ENCODE measurements at places on chromosomes 1 and 21. TPM values are rescaled to one million over a fixed set of nuclear protein-coding genes. Genes with fewer than 3 reads are reported as not detected.

- DNase-seq: no peak
- no peaks in the 10 kb centered on the region for H3K36me3 ChIP-seq
- H3K4me3 ChIP-seq: no peak overlapping the region
- no peak overlapping the region for H3K27ac ChIP-seq
- no peaks in the 10 kb centered on the region for H3K4me1 ChIP-seq
Measured at GRCh38 chr21:35663856-35664606, 396.3 kb downstream of the SETD4 start.

Gene ITSN1
- total RNA-seq: 113 TPM

DNA sequence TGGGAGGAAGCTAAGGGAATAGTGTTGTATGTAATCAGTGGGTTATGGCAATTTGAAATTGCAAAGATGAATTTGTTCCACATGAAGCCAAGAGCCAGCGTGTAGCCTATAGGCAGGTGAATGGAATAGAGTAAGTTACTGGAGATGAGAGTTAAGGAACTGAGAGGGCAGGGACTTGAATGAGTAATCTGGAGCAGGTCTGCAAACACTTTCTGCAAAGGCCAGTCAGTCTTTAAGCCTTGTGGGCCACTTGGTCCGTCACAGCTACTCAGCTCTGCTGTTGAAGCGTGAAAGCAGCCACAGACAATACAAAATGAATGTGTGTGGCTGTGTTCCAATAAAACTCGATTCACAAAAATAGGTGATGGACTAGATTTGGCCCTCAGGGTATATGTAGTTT, 29.2 kb downstream of the SZT2 start:
- H3K27ac ChIP-seq: no peak overlapping the region
- H3K4me1 ChIP-seq: no peaks in the 10 kb centered on the region
- peaks cover 29% of the 10 kb centered on the region for H3K36me3 ChIP-seq
- no peaks in the 10 kb centered on the region for H3K27me3 ChIP-seq
- no peak for DNase-seq
- no peak overlapping the region for H3K4me3 ChIP-seq

DNA sequence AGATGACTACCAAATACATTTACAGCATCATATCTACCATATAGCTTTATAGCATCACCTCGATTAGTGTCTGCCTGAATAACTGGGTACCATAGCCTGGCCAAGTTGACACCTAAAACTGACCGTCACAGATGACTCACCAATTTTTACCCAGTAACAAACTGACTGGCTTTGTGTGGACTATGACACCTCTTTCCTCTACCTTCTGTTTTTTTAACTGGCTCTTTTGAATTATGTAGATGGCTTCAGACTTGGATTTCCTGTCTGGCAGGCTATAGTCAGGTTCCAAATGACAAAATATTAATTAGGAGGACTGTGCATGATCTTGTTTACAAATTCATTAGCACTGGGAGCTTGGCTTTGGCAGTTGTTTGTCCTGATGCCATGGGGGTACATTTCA, 360.3 kb downstream of the TGFB2 start:
- H3K27me3 ChIP-seq: no peaks in the 10 kb centered on the region
- no peaks in the 10 kb centered on the region for H3K36me3 ChIP-seq
- H3K4me1 ChIP-seq: no peaks in the 10 kb centered on the region

Gene SLC44A3
- 2.1 TPM for total RNA-seq

GRCh38 chr1:173454966-173455524, 22.1 kb upstream of the PRDX6 start:
- no peaks in the 10 kb centered on the region for H3K36me3 ChIP-seq
- no peak overlapping the region for H3K27ac ChIP-seq
- no peak overlapping the region for H3K4me3 ChIP-seq

- DNase-seq: no peak
- H3K4me3 ChIP-seq: no peak overlapping the region
- peaks cover 42% of the 10 kb centered on the region for H3K27me3 ChIP-seq
- H3K27ac ChIP-seq: no peak overlapping the region
- H3K4me1 ChIP-seq: no peaks in the 10 kb centered on the region
Measured at GRCh38 chr1:5688081-5689077, 303.8 kb downstream of the NPHP4 start.

GRCh38 chr21:41545500-41546359, 37.8 kb upstream of the TMPRSS2 start:
- no peaks in the 10 kb centered on the region for H3K4me1 ChIP-seq
- no peak overlapping the region for H3K27ac ChIP-seq
- no peak for DNase-seq
- no peak overlapping the region for H3K4me3 ChIP-seq
- H3K36me3 ChIP-seq: no peaks in the 10 kb centered on the region

Gene SMCP
- total RNA-seq: not detected

GRCh38 chr1:20696397-20697333, 21.1 kb downstream of the KIF17 start:
- H3K27me3 ChIP-seq: no peaks in the 10 kb centered on the region
- no peaks in the 10 kb centered on the region for H3K36me3 ChIP-seq
- peak overlapping the region; percentile 58 for H3K4me3 ChIP-seq

Gene CNR2
- not detected for total RNA-seq

Gene PRKCZ
- total RNA-seq: 12.5 TPM

DNA sequence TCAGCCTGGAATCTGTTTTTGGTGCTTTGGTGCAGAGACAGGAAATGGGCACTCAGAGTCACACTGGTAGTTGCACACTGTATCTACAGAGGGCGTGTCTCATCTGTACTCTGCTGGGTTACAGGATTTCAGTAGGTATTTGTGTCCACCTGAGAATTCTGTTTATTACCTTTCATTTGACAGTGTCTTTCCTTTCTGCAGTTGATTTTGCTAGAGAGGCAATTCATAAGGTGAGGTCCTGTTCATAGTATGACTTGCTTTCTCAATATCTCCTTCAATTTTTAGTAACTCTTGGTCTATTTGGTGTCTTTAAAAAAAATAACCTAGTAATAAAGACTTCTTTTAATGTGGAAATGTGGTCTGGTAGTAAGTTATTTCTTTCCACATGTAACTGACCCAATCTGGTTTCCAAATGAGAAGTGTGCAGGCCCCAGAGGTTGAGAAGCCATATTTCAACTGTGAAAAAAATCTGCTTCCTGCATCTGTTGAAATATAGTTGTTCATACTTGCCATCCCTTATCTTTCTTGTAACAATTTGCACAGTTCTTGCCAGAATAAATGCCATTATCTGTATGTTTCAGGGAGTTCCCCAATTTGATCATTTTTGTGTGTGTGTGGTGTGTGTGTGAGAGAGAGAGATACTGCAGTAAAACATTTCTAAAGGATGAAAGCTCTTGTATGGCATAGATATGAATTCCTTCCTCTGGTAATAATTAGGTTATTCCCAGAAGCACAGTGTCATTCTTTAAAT, 78.4 kb upstream of the DNAJC6 start:
- no peaks in the 10 kb centered on the region for H3K4me1 ChIP-seq
- no peak overlapping the region for H3K27ac ChIP-seq
- no peaks in the 10 kb centered on the region for H3K27me3 ChIP-seq

Gene RGS1
- total RNA-seq: 189 TPM

GRCh38 chr1:194658090-194658439, 1471.7 kb upstream of the B3GALT2 start:
- H3K4me3 ChIP-seq: no peak overlapping the region
- H3K4me1 ChIP-seq: no peaks in the 10 kb centered on the region
- no peak overlapping the region for H3K27ac ChIP-seq
- no peak for DNase-seq
- H3K27me3 ChIP-seq: no peaks in the 10 kb centered on the region

GRCh38 chr1:88998716-88999115, 6.3 kb upstream of the KYAT3 start:
- no peaks in the 10 kb centered on the region for H3K36me3 ChIP-seq
- no peak overlapping the region for H3K4me3 ChIP-seq
- H3K27ac ChIP-seq: no peak overlapping the region
- no peaks in the 10 kb centered on the region for H3K27me3 ChIP-seq
- DNase-seq: no peak

DNA sequence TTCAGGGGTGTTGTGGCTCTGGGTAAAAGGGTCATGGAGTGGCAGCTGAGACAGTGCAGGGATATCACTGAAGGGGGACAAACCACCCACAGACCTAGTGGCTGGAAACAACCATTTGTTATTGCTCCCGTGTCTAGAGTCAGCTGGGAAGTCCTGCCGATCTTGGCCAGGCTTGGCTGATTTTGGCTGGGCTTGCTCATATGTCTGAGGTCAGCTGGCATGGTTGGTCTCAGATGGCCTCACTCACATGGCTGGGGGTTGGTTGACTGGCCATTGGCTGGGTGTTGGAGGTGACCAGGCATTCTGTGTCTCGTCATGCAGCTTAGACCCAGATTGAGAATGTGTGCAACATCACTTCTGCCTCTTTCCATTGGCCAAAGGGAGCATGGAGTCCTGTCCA, 203.8 kb upstream of the POU3F1 start:
- DNase-seq: no peak
- H3K4me1 ChIP-seq: no peaks in the 10 kb centered on the region
- no peak overlapping the region for H3K27ac ChIP-seq

DNA sequence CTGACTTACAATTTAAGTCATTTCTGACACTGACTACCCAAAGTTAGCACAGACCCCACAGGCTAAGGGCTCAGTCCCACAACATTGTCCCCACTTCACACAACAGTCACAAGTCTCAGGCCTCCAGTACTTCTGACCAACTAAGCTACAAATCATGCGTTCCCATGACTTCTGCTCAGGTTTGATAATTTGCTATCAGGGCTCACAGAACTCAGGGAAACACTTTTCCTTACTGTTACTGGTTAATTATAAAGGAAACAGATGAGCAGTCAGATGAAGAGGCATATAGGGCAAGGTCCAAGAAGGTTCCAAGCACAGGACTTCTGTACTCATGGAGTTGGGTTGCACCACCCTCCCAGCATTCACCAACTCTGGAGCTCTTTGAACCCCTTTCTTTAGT, 151.2 kb upstream of the TNR start:
- no peaks in the 10 kb centered on the region for H3K36me3 ChIP-seq
- no peak for DNase-seq
- H3K4me1 ChIP-seq: no peaks in the 10 kb centered on the region

Gene AADACL4
- not detected for total RNA-seq

DNA sequence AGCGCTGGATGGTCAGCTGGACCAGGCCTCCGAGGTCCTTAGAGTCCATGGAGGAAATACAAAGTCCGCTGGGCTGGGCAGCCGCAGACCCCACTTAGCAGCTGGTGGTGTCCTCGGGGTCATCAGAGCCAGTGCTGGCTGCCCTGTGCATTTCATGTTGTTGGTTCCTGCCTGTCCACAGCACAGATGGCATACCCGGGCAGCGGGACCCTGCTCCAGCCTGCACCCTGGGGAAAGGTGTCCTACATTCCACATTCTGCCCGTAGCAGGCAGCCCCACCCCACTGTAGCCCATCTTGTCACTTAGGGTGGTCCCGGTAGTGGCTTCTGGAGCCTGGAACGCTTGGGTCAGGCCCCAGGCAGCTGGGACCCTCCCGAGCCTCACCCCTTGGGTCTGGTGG, 19.8 kb downstream of the PRKCZ start:
- no peak overlapping the region for H3K4me3 ChIP-seq
- no peaks in the 10 kb centered on the region for H3K27me3 ChIP-seq
- H3K4me1 ChIP-seq: no peaks in the 10 kb centered on the region

Gene C1QB
- total RNA-seq: 172 TPM

DNA sequence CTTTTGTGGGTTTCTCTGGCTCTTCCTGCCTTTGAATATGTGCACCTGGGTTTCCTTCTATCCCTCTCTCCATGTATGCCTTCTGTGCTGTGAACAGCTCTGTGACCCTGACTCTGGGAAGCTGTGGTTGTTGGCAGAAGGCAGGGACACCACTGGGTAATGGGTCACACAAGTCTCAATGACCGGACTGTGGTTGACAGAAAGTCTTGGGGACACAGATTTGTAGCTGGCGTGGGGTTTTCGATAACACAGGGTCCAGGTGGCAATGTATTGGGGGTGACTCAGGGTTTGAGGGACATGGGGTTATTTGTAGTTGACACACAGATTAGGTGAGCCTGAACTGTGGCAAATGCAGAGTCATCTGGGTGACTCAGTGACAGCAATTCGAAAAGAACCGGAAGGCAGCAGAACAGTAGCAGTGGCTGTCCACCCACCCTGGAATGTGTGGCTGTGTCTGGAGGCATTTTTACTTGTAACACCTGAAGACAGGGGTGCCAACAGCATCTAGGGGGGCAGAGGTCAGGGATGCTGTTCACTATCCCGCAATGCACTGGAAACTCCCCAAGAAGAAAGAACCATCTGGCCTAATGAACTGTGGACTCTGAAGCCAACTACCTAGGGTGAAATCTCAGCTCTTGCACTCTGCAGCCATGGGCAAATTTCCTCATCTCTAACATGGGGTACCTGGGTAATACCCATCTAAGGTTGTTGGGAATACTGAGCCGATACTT, 13.0 kb upstream of the SLC6A9 start:
- H3K27ac ChIP-seq: no peak overlapping the region
- no peaks in the 10 kb centered on the region for H3K27me3 ChIP-seq
- no peaks in the 10 kb centered on the region for H3K4me1 ChIP-seq

- no peak overlapping the region for H3K27ac ChIP-seq
- no peaks in the 10 kb centered on the region for H3K36me3 ChIP-seq
- no peaks in the 10 kb centered on the region for H3K4me1 ChIP-seq
- H3K4me3 ChIP-seq: no peak overlapping the region
Measured at GRCh38 chr1:1090424-1091343, 16.6 kb upstream of the RNF223 start.

DNA sequence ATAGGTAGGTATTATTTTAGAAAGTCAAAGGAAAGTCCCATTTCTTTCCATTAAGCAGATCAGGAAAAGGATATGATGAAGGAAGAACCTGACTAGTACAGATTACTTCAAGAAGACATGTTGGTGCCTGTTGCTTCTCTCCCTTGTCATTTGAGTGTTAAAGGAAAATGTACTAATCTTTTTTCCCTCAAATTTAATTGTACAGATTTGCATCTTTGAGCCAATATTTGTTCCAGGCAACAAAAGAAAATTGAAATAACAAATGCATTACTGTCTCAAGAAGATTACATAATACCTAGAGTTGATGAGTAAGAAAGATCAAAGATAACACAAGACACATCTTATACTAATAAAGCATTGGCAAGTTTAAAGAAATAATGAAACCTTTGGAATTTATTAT, 566.9 kb upstream of the ZP4 start:
- no peaks in the 10 kb centered on the region for H3K4me1 ChIP-seq
- no peak overlapping the region for H3K4me3 ChIP-seq
- no peak overlapping the region for H3K27ac ChIP-seq
- H3K27me3 ChIP-seq: no peaks in the 10 kb centered on the region
- H3K36me3 ChIP-seq: no peaks in the 10 kb centered on the region
- DNase-seq: no peak

Gene TTF2
- 15.5 TPM for total RNA-seq

- H3K4me1 ChIP-seq: no peaks in the 10 kb centered on the region
- H3K27ac ChIP-seq: no peak overlapping the region
- no peak overlapping the region for H3K4me3 ChIP-seq
- H3K27me3 ChIP-seq: no peaks in the 10 kb centered on the region
- no peak for DNase-seq
Measured at GRCh38 chr1:234313171-234313570, 60.1 kb upstream of the COA6 start.

DNA sequence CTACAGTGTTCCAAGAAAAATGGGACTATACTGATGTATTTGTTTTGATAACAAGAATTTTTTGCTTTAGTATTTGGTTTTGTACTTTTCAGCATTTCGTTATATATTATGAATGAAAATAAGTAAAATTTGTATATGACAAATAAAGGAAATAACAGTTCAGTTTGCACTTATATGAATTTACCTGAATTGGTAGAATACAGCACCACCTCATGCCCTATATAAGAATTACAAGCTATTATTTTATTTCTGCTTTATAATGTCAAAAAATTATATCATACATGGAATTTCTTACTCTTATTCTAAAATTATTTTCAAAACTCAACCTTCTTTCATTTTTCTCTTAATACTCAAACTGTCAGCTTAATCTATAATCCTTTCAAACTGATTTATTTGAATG, 14.6 kb downstream of the EFCAB7 start:
- H3K4me1 ChIP-seq: no peaks in the 10 kb centered on the region
- no peak overlapping the region for H3K4me3 ChIP-seq
- DNase-seq: no peak
